ENCODE measurements at places on chromosomes 4 and X. TPM values are rescaled to one million over a fixed set of nuclear protein-coding genes. Genes with fewer than 3 reads are reported as not detected.

DNA sequence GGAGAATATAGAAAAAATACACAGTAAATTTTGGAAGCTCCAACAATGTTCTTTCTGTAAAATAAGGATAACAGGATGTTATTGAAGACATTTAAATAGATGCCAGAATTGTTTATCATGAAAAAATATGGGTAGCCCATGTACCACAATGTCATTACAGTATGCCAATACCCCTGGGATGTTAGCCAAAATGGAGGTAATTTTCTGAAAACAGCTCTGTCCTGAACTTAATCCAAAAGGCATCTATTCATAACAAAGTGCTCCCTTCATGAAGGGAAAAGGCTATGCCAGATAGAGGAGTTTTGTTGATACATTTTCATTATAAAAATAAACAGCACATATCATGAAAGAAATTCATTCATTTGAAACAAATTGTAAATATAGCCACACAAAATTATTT, 1902.6 kb upstream of the AGA start:
- no peak for DNase-seq

- no peak for DNase-seq
Observed at GRCh38 chrX:154815274-154815818, 10.1 kb upstream of the MPP1 start.

GRCh38 chr4:93791570-93792195, 36.9 kb upstream of the ATOH1 start:
- DNase-seq = no peak

DNA sequence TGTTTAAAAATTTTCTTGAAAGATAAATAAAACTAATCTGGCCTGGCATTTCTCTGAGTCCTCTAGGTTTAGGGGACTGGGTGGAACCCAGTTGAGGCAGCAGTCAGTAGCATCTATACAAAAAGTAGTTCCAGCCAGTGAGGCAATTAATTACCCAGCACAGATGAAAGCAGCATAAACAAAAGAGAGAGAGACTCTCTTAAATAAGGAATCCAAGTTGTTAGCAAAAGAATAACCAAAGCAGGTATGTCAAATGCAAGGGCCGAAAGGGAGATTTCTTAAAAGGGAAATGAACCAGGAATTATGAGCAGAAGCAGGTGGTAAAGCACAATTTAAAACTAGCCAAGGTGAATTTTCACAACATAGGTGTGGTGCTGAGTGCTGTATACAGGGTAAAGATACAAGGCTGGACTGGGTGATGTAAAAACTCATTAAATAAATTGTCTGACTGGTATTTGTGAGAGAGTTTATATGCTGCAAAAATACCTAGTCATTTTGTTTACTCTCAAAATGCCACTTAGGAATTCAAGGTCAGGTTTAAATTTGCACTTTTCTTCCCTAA, 94.6 kb upstream of the GALNT7 start:
- DNase-seq = no peak

Gene SLC6A14
- not detected for total RNA-seq

Gene FAM47A
- total RNA-seq = not detected

GRCh38 chr4:67575232-67576058, 16.9 kb downstream of the STAP1 start:
- no peak for DNase-seq

Gene IL21
- total RNA-seq = not detected

DNA sequence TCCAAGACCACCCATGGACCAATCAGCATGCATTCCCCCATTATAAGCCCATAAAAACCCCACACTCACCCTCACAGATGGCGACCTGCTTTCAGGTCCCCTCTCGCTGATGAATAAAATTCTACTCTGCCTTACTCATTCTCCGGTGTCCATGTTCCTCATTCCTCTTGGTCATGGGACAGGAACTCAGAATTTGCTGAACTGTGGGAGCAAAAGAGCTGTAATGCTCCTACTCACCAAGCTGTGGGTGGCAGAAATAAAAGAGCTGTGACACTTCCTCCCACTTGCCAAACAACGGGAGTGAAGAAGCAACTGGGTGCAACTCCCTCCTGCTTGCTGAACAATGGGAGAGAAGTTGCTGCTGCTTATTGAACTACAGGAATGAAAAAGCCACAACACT, 168.5 kb upstream of the PCDH18 start:
- no peak for DNase-seq

Gene PTCHD1
- 0.20 TPM for total RNA-seq

DNA sequence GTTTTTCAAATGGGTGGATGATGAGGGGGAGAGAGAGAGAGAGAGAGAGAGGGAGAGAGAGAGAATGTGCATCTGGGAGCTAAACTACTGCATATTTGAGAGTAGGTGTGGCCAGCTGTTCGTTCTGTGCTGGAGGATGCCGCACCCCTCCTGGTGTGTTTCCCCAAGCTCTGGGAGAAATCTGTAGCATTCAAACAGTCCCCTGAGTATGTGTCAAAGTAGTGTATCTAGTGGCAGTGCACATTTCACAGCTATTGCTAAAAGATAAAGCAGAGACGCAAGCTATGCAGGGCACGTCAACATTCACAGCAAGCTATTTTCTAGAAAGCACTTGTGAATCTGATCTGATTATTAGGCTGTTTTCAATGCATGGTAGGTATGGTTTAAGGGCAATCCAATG, 83.5 kb upstream of the LIMCH1 start:
- no peak for DNase-seq

DNA sequence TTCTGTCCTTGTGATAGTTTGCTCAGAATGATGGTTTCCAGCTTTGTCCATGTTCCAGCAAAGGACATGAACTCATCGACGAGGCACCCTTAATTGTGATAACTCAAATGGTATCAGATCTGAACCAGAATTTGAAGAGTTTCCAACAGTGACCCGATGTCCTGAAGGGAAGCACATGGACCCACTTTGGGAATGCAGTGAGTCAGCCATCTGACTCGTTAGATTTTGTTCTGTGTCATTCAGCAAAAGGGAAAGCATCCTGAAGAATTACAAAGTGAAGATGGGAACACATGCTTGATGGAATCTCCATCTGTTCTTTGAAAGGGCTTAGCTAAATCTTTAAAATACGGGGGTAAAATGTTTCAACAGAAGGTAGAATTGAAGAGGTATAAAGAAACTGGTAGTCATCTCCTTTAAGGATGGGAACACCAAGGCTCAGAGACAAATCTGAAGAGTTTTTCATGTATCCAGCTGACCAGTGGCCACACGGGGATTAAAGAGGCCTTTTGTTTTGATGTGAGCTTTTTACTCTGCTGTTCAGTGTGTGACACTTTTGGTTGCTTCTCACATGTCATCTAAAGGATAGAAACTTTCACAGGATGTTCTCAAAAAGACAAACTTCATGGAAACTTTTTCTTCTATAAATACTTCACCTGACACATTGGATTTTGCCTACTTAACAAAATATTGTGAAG, 393.8 kb downstream of the INPP4B start:
- no peak for DNase-seq

DNA sequence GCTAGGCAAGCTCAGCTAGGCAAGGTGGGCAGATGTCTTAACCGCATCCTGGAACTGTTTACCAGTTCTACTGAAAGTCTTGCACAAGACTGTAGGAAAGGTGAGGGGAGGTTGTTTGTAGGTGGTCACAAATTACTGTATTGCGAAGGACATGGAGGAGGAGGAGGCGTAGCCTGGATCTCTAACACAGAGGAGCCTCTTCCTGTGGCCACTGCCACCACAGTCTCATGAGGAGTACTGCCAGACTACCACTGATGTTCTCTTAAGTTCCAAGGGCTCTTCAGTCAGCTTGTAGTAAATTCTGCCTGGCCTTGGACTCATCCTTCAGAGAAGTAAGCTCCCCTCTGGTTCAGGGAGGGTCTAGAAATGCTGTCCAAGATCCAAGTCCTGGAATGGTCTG, 258.6 kb downstream of the FAT4 start:
- DNase-seq = no peak
